ENCODE measurements at places on chromosomes 5 and 9.

DNA sequence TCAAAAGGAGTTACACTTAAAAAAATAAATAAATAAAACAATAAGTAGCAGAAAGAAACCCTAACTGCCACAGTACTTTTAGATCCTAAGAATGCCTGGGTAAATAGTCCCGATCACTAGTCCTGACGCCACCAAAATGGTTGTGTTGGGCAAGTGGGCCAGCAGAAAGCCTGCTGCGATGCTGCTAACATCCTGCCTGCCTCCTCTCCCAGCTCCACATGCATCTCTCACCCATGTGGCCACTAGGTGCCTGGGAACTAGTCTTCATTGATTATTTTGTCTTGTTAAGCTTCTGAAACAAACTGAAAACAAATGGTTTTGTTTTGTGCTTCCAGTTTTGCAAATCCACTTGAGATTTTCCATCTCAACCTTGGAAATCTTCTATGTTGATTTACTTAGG, 54.4 kb upstream of the TRAF1 start:
- H3K4me1 ChIP-seq = peaks cover 10% of the 10 kb centered on the region
- H3K4me3 ChIP-seq = no peak overlapping the region
- no peak overlapping the region for H3K27ac ChIP-seq
- no peaks in the 10 kb centered on the region for H3K36me3 ChIP-seq
- no peaks in the 10 kb centered on the region for H3K27me3 ChIP-seq
- no peak for DNase-seq

GRCh38 chr5:176741561-176742211, 68.7 kb upstream of the UNC5A start:
- no peaks in the 10 kb centered on the region for H3K4me1 ChIP-seq
- no peaks in the 10 kb centered on the region for H3K36me3 ChIP-seq
- DNase-seq = no peak
- H3K27ac ChIP-seq = no peak overlapping the region
- no peak overlapping the region for H3K4me3 ChIP-seq

- peaks cover 18% of the 10 kb centered on the region for H3K36me3 ChIP-seq
- peaks cover 68% of the 10 kb centered on the region for H3K4me1 ChIP-seq
- H3K4me3 ChIP-seq = no peak overlapping the region
- H3K27me3 ChIP-seq = no peaks in the 10 kb centered on the region
- peak; percentile 98 for DNase-seq
Measured at GRCh38 chr5:150517272-150518152, 9.6 kb downstream of the NDST1 start.

GRCh38 chr9:117697046-117697445, 7.2 kb upstream of the TLR4 start:
- no peak overlapping the region for H3K4me3 ChIP-seq
- peaks cover 7% of the 10 kb centered on the region for H3K4me1 ChIP-seq
- H3K27me3 ChIP-seq = no peaks in the 10 kb centered on the region
- H3K36me3 ChIP-seq = no peaks in the 10 kb centered on the region

- peak; percentile 58 for DNase-seq
- H3K27me3 ChIP-seq = 0 out of 2 replicates have a peak, but pooled peaks cover 5% of the 10 kb centered on the region
- H3K4me1 ChIP-seq = no peaks in the 10 kb centered on the region
- H3K27ac ChIP-seq = no peak overlapping the region
- no peaks in the 10 kb centered on the region for H3K36me3 ChIP-seq
- no peak overlapping the region for H3K4me3 ChIP-seq
Measured at GRCh38 chr5:137778772-137779564, 24.8 kb upstream of the HNRNPA0 start.

GRCh38 chr5:1526681-1527131, 2.9 kb upstream of the LPCAT1 start:
- H3K27me3 ChIP-seq = no peaks in the 10 kb centered on the region
- no peak overlapping the region for H3K27ac ChIP-seq
- no peaks in the 10 kb centered on the region for H3K36me3 ChIP-seq
- H3K4me3 ChIP-seq = no peak overlapping the region
- no peak for DNase-seq

DNA sequence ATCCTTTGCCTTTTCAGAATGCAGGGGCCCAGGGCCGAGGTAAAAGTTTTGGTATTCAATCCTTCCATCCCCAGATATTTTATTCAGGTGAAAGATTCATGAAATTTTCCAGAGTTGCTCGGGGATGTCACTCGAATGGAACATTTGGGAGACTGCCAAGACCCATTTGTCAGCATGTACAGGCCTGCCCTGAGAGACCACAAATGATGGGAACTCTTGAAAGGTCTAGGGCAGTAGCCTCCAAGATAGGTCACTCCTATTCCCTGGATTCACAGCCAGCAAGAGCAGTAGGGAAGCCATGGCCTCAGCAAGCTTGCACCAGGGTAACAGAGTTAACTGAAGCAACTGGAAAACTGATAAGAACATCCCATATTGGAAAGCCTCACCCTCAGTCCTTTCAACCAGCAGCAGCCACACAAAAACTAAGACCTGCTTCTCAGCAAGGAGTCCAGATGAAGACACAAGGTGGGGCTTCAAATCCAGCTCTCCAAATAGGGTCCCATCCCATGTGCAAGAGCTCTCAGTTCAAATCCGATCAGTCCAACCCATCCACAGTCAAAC, 12.5 kb downstream of the CARD6 start:
- H3K27ac ChIP-seq = no peak overlapping the region
- DNase-seq = no peak
- no peaks in the 10 kb centered on the region for H3K4me1 ChIP-seq
- H3K4me3 ChIP-seq = no peak overlapping the region
- H3K36me3 ChIP-seq = no peaks in the 10 kb centered on the region

- no peak for DNase-seq
- peaks cover 4% of the 10 kb centered on the region for H3K4me1 ChIP-seq
- H3K36me3 ChIP-seq = no peaks in the 10 kb centered on the region
- no peak overlapping the region for H3K4me3 ChIP-seq
- H3K27ac ChIP-seq = no peak overlapping the region
Measured at GRCh38 chr9:136494012-136494411, 11.2 kb upstream of the SEC16A start.

DNA sequence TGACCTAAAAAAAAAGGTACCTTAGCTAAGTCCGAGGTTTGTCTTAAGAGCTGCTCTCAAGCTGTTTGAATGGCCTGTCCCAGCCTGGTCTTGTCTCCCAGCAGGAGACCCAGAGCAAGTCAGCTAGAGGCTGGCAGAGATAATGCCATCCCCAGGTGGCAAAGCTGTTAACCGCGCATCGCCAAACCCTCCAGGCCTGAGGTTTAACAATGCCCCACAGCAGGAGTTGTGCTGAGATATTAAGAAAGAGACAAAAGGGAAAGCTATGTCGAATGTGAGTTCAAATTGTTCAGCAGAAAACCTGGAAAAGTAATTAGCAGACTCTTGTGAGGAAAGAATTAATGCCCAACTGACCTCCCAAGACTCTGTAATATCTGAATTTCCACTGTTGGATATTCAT, 187.1 kb downstream of the FSTL4 start:
- H3K27ac ChIP-seq = no peak overlapping the region
- no peak for DNase-seq
- H3K4me1 ChIP-seq = no peaks in the 10 kb centered on the region
- H3K27me3 ChIP-seq = peaks cover 3% of the 10 kb centered on the region
- no peaks in the 10 kb centered on the region for H3K36me3 ChIP-seq

GRCh38 chr9:22050924-22051323, 41.8 kb upstream of the CDKN2B start:
- H3K4me1 ChIP-seq = peaks cover 31% of the 10 kb centered on the region
- no peak for DNase-seq
- no peaks in the 10 kb centered on the region for H3K27me3 ChIP-seq
- H3K36me3 ChIP-seq = no peaks in the 10 kb centered on the region

GRCh38 chr5:37717613-37718431, 122.0 kb downstream of the GDNF start:
- H3K27me3 ChIP-seq = no peaks in the 10 kb centered on the region
- no peak overlapping the region for H3K27ac ChIP-seq
- H3K4me1 ChIP-seq = peaks cover 54% of the 10 kb centered on the region
- H3K4me3 ChIP-seq = no peak overlapping the region
- peak; percentile 53 for DNase-seq

DNA sequence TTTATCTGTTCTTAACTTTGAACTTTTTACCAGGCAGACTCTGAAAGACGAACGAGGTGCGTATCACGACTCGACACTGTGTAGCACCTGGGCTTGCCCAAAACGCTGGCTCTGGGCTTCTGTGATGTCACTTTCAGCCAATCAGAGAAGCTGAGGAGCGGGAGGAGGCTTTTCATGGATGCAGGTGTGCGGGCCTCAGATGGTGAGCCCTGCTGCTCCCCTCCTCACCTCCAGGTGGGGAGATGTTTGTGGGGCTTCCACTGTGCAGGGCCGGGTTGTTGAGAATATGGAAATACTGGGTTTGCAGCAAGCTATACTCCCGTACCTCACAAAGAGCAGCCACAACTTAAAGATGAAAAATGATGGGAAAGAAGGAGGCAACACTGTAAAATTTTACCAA, 246.3 kb downstream of the IRX2 start:
- H3K4me1 ChIP-seq = no peaks in the 10 kb centered on the region
- no peak overlapping the region for H3K4me3 ChIP-seq
- H3K27me3 ChIP-seq = no peaks in the 10 kb centered on the region
- DNase-seq = no peak
- H3K36me3 ChIP-seq = no peaks in the 10 kb centered on the region
- no peak overlapping the region for H3K27ac ChIP-seq

DNA sequence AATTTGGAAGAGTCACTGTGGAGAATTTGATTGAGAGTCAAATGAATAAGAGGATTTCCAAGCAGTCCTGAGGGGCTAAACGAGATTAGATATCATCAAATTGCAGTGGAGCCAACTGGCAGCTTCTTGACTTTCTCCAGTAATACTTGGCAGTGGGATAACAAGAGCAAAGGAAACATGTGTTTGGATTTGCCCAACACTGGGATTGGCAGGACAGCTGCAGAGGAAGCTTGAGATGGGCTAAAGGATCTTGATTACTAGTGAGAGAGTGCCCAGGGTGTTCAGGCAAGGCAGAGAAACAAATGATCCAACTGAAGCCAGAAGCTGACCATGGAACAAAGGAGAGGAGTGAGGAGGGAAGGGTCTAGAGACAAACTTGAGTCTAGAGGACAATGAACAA, 356.0 kb upstream of the ISL1 start:
- H3K27me3 ChIP-seq = no peaks in the 10 kb centered on the region
- no peaks in the 10 kb centered on the region for H3K36me3 ChIP-seq
- no peak for DNase-seq
- no peak overlapping the region for H3K27ac ChIP-seq
- no peaks in the 10 kb centered on the region for H3K4me1 ChIP-seq
- H3K4me3 ChIP-seq = no peak overlapping the region

DNA sequence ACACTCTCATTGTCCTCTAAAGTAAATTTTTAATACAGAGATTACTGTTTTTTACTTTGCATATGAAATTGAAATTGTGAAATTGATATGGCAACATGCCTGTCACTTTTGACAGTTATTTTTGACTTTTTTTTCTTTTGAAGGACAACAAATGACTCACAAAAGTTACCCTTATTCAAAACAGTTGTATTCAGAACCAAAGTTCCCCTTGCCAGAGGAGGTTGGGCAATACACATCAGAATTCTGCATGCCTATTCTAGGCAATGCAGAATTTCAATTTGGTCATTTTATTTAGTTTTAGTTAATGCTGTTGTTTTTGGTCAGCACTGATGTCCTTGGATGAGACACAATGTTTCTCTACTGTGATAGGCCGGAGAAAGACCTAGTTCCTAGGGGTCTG, 299.1 kb upstream of the PRR16 start:
- H3K36me3 ChIP-seq = no peaks in the 10 kb centered on the region
- no peak for DNase-seq
- peaks cover 7% of the 10 kb centered on the region for H3K4me1 ChIP-seq
- H3K27me3 ChIP-seq = no peaks in the 10 kb centered on the region
- H3K27ac ChIP-seq = no peak overlapping the region

- peaks cover 60% of the 10 kb centered on the region for H3K36me3 ChIP-seq
- no peak overlapping the region for H3K4me3 ChIP-seq
- H3K27ac ChIP-seq = no peak overlapping the region
Measured at GRCh38 chr9:134826336-134827285, 54.0 kb upstream of the FCN2 start.

DNA sequence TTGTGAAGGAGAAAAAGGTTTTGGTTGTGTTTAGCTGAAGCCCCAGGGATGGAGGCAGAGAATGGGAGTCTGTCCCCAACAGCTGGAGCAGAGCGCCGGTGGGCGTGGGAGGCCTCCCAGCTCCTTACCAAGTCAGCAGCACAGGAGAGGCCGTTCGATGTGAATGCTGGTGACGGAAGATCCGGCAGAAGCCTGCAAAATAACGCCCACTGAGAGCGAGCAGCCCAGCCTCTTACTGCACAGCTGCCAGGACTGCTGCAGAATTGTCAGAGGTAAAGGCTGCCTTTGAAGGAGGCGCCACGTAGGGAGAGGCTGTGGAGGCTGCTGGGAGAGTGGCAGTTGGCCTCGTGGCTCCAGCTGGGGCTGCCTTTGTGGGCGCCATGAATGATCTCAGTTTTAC, 26.2 kb downstream of the ANGPTL2 start:
- no peaks in the 10 kb centered on the region for H3K27me3 ChIP-seq
- DNase-seq = no peak
- H3K4me1 ChIP-seq = peaks cover 3% of the 10 kb centered on the region
- H3K4me3 ChIP-seq = no peak overlapping the region
- no peak overlapping the region for H3K27ac ChIP-seq

DNA sequence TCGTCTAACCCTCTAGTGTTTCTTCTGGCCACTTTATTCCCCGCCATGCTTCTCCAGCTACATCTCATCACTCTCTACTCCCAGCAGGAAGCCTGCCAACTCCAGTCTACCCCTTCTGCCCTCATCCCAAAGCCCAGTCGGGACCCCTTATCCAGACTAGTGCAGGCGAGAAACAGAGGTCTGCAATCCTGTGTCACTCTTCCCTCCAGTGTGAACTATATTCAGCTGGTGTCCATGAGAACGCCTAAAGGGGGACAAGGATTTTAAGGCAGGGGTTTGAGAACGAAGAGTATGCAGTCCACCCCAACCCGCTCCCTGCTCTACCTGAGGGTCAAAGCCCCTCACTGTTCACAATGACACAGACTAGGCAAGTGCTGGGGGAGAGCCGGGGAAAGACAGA, 41.7 kb upstream of the GABRP start:
- no peaks in the 10 kb centered on the region for H3K4me1 ChIP-seq
- no peak for DNase-seq
- H3K27me3 ChIP-seq = 0 out of 2 replicates have a peak, but pooled peaks cover 3% of the 10 kb centered on the region
- no peaks in the 10 kb centered on the region for H3K36me3 ChIP-seq

GRCh38 chr9:3181049-3181953, 337.4 kb upstream of the PUM3 start:
- H3K4me1 ChIP-seq = peaks cover 29% of the 10 kb centered on the region
- no peaks in the 10 kb centered on the region for H3K36me3 ChIP-seq
- peaks cover 6% of the 10 kb centered on the region for H3K27me3 ChIP-seq
- H3K4me3 ChIP-seq = peak overlapping the region; percentile 59
- peak; percentile 38 for DNase-seq
- no peak overlapping the region for H3K27ac ChIP-seq

- H3K27ac ChIP-seq = no peak overlapping the region
- H3K4me3 ChIP-seq = no peak overlapping the region
- peaks cover 32% of the 10 kb centered on the region for H3K36me3 ChIP-seq
- no peaks in the 10 kb centered on the region for H3K4me1 ChIP-seq
- no peaks in the 10 kb centered on the region for H3K27me3 ChIP-seq
Measured at GRCh38 chr5:136984772-136985446, 514.2 kb downstream of the SPOCK1 start.

DNA sequence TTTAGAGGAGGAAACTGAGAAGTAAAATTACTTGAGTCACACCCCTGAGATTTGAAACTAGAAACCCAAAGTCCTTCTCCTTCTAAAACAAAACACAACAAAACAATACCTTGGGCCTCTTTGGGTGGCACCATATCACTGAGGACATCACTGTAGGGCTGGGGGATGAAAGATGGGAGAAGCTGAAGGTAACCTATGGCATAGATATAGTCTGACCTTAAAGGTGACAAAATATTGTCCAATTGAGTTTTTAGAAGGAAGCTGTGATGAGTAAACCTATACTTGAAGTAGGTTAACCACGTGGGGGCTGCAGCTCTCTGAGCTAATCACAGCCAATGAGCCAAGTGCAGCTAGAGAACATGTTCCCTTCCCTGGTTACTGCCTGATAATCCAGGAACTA, 167.4 kb upstream of the CD180 start:
- no peak for DNase-seq
- no peaks in the 10 kb centered on the region for H3K36me3 ChIP-seq
- no peak overlapping the region for H3K4me3 ChIP-seq
- H3K27me3 ChIP-seq = no peaks in the 10 kb centered on the region

Data from GM23248 (cell line).